ENCODE measurements at places on chromosomes 2 and 18.

DNA sequence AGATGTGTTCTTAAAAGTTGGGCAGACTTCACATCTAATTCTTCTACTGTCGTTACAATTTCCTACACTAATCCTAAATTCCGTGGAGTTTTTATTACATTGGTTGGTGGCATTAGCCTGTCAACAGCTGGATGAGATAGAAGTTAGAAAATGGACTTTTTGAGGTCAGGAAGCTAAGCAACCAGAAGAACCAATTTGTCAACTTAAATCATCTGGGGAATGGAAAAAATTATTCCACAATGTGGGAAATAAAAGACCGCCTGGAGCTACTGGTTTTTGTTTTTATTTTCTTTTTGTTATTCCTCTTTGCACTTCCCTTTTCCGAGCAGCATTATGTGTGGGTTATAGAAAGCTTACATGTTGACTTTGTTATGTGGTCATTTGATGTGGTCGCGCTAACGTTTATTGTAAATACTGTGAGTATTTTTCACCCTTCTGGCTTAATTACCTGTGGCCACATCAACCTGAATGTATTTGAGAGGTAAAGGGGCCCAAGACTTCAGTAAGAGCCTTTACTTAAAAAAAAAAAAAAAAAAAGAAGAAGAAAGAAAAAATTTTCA, 75.3 kb downstream of the PTPRM start:
- no peak for DNase-seq

DNA sequence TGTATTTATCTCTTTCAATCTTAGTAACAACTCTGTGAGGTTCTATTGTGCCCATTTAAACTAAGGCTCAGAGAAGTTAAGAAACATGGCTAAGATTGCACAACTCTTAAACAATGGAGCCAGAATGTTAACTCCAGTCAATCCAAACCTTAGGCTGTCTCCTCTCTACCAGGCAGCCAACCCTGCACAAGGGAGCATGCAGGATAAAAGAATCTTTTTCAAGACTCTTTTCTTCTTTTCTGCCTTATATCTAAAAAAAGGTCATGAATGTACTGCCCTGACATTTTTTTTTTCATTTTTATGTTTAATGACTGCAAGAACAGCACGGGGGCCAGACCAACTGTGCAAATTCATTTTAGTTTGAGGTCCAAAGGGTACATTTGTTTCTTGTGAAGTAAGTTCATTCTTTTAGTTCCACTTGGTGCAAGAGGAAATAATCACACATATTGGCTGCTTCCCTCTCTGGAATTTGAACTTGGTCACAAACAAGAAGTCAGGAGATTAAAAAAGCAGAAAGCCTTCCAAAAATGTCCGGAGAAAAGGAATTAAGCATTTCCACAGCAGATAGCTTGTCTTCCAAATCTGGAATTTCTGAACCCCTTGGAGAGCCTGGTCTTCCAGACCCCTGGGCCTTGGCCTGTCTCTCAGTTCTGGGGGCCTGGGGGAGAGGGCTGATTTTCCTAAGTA, 96.0 kb upstream of the RIOK3 start:
- DNase-seq, result no peak

DNA sequence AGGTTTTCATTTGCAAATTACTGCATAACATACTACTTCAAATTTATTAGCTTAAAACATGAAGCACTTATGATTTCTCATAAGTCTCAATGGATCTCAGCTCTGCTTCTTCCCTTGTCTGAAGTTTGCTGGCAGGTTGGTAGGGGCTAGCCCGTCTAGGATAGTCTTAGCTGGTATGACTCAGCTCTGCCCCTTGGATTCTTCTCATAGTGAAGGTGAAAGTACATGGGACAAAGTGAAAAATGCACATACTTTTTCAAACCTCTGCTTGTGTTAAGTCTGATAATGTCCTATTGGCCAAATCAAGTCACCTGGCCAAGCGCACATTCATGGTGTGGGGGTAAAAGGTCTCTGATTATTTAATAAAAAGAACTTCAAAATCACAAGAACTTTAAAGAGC, 184.8 kb upstream of the VWC2L start:
- DNase-seq, result no peak

DNA sequence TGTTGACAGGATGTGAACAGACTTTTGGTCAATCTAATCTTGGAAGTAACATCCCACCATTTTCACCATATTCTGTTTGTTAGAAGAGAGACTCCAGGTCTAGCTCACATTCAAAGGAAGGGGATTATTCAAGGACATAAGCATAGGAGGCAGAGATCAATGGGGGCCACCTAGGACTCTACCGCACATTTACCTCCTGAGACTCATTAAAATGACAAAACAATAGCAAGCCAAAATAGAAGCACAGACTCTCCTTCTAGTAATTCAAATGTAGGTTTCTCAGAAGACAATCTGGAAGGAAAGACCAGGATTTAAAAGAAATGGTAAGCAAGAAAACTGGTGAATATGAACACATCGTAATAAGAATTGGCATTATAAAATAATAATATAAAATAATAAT, 156.4 kb upstream of the KYNU start:
- no peak for DNase-seq

- DNase-seq, result no peak
Measured at GRCh38 chr2:241890524-241891235, 21.2 kb downstream of the RTP5 start.

- DNase-seq, result no peak
Measured at GRCh38 chr2:240962300-240963064, 35.9 kb upstream of the SNED1 start.

DNA sequence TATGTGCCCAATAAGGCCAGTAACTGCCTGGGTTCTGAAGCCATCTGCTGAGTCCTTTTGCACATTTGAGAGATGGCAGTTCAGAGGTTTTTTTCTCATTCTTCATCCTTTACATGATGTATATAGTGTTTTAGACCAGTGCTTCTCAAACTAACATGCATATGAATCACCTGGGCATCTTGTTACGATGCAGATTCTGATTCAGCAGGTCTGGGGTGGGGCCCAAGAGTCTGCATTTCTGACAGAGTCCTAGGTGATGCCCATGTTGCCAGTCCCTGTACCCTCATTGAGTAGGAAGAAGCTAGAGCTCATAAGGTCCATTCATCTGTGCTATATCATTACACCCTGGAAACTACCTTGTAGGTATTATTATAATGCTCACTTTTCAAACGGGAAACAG, 3.8 kb downstream of the SMYD5 start:
- no peak for DNase-seq

GRCh38 chr2:656676-657075, 20.5 kb downstream of the TMEM18 start:
- DNase-seq, result no peak

GRCh38 chr2:53575721-53576124, 191.9 kb upstream of the CHAC2 start:
- no peak for DNase-seq

- no peak for DNase-seq
Measured at GRCh38 chr2:55923091-55923981, at the start of gene EFEMP1. TSS of gene EFEMP1 (minus strand) at chr2:55923782. CDS start at chr2:55922440, 1,342 bp downstream.

- DNase-seq, result no peak
Measured at GRCh38 chr2:201127152-201127511, 11.2 kb downstream of the CFLAR start.

GRCh38 chr2:240585681-240586197, 795 bp upstream of the CAPN10 start:
- DNase-seq, result no peak

DNA sequence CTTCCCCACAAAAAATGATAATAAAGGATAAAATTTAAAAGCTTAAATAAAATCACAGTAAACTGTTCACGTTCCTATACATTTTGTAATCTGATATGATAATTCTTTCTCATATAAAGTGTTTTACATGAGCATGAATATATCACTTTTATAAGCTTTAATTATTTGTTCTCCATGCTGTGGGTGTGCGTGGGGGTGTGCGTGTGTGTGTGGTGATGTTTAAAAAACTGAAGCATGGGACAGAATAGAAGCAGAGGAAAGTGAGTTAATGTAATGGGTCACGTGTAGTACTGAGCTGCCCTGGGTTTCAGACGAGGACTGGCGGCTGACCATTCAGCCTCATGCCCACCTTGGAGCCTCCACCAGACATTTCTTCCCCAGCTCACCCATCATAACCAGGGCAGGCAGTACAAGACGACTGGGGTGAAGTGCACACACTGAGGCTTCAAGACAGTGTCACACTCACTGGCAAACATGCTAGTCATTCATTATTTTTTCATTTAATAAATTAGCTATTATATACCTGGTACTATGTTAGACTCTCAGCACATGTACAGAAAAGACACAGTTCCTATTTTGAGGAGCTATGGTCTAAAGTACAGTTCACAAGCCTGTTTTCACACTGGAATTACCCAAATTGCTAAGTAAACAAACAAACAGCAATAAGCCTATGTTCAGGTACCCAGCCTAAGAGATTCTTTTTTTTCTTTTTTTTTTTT, 97.2 kb upstream of the LPIN2 start:
- DNase-seq, result no peak

GRCh38 chr18:32919799-32920198, 147.0 kb upstream of the KLHL14 start:
- DNase-seq, result no peak

GRCh38 chr2:172333235-172333977, 94.0 kb upstream of the ITGA6 start:
- no peak for DNase-seq

DNA sequence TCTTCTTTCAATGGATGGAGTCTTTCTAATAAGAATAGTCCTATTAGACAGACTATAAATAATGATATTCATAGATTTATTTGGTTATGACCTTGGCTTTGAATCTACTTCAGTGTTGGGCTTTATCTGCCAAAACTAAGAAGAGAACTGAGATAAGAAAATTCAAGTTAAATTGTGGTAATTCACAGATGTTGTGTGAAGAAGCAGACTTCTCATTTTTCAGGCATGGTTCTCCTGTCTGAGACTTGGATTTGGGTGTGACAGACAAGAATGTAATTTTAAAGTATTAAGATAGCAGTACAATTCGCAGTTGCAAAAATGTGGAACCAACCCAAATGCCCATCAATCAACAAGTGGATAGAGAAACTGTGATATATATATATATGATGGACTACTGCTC, 124.7 kb downstream of the QPCT start:
- DNase-seq, result no peak

DNA sequence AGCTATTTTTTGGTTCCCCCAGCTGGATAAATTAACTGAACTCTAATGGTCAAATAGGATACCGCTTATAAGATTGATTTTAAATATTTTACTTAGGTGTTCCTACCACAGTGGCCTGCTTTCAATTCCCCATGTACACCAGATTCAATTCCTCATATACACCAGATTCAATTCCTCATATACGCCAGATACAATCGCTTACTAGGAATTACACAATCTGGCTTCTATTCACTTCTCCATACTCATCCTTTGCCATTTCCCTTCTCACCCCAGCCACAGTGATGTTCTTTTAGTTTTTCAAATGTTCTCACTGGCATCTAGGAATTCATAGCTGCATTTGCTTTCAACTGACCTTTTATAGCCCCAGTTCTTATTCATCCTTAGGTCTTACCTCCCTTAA, 66.5 kb downstream of the SLC40A1 start:
- no peak for DNase-seq

GRCh38 chr2:22360735-22361374, 1024.1 kb upstream of the KLHL29 start:
- no peak for DNase-seq

GRCh38 chr2:65185012-65185411, 42.6 kb upstream of the ACTR2 start:
- DNase-seq, result no peak

- peak; percentile 17 for DNase-seq
Measured at GRCh38 chr2:240739797-240740196, 48.1 kb downstream of the AQP12A start.

GRCh38 chr2:221808488-221808887, 236.4 kb upstream of the EPHA4 start:
- no peak for DNase-seq

- no peak for DNase-seq
Measured at GRCh38 chr2:217108086-217108485, 248.2 kb upstream of the TNP1 start.

- DNase-seq, result no peak
Measured at GRCh38 chr2:201986463-201986735, 47.3 kb upstream of the FZD7 start.
